ENCODE measurements at places on chromosomes 4 and X.

- DNase-seq: no peak
These were observed 24.6 kb downstream of the NYX start for GRCh38 chrX:41471786-41472185.

GRCh38 chrX:138298268-138298667, 413.2 kb downstream of the FGF13 start:
- DNase-seq: no peak

DNA sequence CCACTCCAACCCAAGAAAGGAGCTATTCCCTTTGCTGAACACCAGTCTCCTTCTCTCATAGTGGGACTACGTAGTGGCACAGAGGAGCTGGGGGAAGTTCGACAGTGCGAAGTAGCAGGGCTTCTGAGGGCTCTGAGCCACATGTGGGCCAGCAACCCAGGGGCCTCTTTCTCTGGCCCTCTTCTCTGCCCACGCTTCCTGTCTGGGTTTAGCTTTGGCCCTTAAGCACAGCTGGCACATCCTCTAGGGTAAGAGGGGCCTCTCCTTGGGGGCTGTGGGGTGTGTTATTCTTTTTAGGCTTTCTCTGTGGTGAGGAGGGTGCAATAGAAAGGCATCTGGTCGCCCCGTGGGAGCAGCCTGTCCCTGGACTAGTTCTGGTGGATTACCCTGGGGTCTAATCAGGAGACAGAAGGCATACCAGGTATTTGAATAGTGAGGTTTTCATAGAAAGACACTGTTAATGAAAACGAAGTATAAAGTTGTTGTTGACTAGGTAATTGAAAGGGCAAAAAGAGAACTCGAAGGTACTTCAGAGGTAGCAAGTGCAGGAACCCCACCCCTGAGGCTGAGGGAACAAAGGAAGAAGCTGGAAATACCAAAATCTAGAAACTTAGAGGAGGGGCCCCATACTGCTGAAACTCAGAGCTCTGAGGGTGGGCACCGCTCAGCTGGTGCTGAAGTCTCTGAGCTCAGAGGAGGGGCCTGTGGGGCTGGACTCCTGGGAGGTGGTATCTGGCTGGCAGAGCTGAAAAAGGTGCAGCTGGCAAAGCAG, 151.9 kb upstream of the RPS6KA3 start:
- no peak for DNase-seq

DNA sequence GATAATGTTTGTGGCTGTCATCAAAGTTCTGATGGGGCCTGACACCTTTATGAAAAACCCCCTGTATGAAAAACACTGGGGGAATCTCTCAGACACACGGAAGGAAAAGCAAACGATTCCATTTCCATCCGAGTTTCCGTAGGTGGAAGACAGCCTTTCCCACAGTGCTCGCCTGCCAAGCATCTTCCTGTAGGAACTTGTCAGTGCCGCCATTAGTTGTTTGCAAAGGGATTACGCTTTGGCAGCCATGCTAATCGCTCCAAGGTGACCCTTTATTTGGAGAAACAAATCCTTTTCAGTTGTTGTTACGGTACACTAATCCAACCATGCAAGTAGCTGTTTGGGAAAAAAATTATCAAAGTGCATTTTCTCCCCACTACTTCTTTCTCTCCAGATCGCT, 44.4 kb upstream of the STOX2 start:
- no peak for DNase-seq

- DNase-seq: no peak
These were observed 7.9 kb upstream of the KLHL8 start for GRCh38 chr4:87228262-87228860.

GRCh38 chr4:107276052-107276451, 239.9 kb upstream of the DKK2 start:
- DNase-seq: no peak

DNA sequence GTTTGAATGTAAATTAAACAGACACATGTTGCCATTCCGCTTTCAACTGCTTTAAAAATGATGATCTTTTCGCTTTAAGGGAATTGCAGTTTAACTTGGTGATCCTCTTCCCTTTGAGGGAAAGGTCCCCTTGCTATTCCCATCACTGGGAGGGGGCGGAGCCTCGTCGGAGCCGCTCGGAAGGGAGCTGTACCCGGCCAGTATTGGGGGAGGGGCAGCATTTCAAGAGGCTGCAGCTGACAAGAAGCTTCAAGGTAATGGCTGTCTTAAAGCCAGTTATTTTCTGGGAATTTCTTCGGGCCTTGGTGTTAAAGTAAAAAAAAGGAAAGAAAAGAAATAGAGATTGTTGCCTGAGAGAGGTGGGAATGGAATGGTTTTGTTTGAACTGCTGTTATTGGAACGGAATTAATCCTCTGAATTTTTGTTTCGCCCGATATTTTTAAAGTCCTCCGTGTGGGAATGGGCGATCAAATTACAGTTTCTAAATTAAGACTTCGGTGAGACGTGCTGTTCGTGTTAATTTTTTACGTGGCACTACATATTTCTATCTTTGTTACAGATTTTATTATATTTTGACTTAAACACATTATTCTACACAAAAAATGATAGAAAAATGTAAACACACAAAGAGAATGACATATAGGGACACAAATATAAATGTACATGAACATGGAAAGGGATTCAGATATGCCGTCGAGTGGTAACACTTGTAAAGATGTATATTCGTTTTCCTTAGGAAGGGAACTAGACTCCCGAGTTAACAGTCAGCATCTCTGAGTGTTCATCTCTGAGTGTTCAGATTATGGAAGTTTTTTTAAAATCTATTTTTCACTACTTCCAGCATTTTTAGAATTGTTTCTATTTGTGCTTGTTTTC, 9.2 kb downstream of the PWWP3B start:
- no peak for DNase-seq

DNA sequence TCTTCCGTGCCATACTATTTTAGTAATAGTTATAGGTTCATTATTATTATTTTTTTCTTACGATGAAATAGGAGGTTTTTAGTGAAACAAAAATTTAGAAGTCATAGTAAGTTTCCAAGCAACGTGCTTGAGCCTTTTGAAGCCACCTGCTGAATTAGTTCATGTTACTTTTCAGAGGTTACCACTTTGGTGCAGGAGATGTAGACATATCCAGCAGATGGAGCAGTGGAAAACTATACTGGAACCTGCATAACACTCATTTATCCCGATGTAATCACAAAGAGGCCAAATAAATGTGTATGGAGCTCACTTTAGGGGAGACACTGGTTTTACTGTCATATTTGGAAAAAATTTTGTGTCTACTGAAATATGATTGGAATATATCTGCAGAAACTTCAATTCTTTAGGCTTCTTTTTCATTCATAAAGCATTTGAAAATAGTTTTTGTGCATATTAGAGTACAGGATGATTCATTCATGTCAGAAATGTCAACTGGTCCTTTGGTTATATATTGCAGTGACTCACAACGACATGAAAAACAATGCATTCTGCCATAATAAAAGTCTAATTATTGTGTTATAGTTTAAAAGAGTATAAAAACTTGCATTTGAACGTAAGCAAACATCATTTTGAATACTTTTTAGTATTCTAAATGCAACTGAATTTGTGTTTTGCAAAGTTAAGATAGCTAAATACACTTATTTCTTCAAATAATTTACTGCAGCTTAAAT, 2182.9 kb upstream of the TENM3 start:
- no peak for DNase-seq

DNA sequence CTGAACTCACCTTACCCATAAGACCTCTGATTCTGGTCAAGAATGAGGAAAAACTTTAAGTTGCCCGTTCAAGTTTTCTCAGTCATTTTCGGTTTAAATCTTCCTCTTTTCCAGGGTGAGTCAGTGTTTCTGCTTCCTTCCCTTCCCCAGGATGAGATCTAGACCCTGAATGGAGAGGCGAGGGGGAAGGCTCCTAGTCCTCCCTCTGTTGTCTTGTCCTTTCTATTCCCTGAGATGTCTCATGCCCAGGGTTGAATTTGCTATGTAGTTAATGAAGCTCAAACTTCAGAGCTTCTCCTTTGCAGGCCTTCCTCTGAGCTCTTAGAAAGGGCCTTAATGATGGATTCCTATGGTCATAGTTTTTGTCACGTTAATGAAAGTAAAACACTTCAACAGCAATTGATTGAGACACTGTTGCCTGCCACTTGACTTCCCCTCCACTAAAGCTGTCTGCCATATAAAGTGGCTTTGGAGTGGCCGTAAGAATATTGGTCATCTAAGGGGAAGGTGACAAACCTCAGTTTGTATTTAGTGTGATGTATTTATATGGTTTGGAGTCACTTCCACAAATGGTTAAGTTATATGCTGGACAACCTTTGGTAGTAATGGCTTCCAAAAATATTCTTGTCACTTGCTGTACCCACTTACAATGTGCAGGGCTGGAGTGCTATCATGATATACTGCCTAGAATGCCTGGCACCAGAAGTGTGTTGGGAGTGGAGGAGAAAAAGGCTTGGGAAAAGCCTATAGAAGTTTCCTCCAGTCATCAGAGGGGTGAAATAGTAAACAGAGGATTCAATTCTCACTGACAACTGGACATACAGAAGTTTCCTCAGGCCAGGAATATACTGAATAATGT, 24.3 kb upstream of the GPRIN3 start:
- DNase-seq: no peak

All from CD4-positive, alpha-beta T cell treated with Interleukin-17A for 4 hours (primary cell).